NCI-H524 (cell line): ENCODE measurements at places on chromosomes 13 and 19.
A peak's percentile ranks its signal among the peaks of the same experiment; 100 is the strongest.

DNA sequence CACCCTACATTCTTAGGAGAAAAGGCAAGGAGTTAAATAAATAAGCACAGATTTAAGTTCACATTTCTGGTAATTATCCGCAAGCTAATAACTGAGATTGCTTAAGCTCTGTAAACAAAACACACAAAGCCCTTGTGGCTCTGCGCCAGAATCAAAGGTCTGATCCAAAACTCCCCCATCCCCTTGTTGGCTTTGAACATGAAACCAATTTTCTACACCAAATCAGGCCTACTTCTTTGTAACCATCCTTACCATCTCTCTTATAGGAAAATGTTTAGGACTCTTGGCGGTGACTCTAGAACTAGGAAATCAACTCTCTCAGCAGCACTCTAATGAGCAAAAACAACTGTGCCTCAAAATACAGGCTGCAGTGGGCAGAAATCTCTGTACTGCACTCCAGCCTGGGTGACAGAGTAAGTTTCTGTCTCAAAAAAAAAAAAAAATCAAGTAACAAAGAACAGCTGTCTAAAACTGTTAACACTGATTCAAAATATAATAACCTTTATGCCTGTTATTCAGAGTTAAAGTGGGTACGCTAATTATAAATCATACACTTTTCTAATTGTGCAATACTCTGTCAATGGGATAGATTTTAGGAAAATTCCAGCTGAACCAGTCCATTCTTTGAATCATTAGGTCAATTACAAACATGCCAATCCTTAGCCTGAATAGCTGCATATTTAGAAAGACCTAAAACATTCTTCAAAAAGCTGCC is 25.8 kb downstream of the ABCC4 start:
- no peak for DNase-seq

DNA sequence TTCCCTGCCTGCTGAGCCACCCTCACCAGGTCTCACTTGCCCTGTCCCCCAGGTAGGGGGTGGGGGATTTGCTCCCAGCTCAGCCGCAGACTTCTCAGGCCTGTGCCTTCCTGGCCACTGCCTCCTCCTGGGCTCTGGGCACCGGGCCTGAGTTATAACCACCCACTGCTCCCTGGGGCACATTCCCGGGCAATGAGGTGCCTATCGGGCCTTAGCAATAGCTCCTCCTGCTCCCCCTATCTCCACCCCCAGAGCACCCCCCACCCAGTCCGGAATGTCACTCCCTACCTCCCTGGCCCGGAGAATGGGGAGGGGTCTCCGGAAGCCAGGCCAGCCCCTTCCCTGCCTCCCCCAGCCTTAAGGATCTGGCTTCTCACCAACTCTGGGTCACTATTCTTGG is at the start of gene KLK5:
TSS of gene KLK5 (minus strand) at position 129 of the 400 bp plus-strand sequence. CDS start 381 bp downstream, outside the sequence.
- DNase-seq: no peak

GRCh38 chr19:37594982-37595382 is 306 bp downstream of the ZNF540 start:
- DNase-seq: peak; percentile 47

DNA sequence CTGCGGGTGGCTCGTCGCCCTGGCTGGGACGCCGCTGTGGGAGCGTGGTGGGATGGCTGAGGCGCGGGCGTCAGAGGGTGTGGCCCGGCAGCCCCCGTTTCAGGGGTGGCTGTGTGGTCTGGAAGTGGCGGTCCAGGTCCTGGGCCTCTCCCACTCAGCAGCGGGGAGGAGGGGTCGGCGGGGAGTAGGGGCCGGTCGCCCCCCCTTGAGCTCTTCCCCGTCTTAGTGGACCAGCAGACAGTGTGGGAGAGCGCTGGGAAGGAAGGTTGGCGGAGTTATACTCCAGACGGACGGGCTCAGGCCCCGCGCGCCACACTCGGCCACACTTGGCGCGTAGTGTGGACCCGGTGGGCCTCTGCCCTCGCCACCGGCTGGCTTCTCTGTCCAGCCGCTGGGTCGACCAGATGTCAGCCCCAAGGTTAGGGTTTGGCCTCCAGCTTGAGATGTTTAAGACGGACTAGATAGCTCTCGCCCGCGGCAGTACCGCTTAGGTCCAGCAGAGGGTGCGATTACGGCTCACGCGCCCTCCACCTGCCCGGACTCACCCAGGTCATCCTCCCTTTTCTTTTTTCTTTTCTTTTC is 21.7 kb upstream of the ZNF429 start:
- peak; percentile 6 for DNase-seq

GRCh38 chr13:48640767-48641166 is 13.0 kb upstream of the CYSLTR2 start:
- DNase-seq: no peak

- DNase-seq: no peak
These were observed 34.9 kb downstream of the ZNF726 start for GRCh38 chr19:23949611-23950010.

DNA sequence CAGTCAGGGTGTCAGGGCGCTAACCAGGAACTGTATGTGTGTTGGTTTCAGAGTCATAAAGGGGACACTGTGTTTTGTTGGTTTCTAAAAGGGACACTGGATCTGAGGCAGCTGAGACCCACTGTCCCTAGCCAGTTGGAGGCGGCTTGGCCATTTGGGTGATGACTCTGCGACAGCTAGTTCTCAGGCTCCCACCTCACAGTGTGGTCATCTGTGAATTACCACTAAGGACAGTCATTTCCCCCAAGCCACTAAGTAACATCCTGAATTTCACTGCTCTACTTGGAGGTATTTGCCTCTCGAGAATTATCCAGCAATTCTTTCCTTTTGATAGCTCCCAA is 51.5 kb downstream of the EPS15L1 start:
- no peak for DNase-seq
